Thoracic aorta (tissue), 2 donors: ENCODE measurements at places on chromosomes 1 and 21. TPM values are rescaled to one million over a fixed set of nuclear protein-coding genes. Genes with fewer than 3 reads are reported as not detected.

GRCh38 chr1:223403184-223403815 lies 10.1 kb downstream of the CCDC185 start:
- H3K4me3 ChIP-seq = no peak overlapping the region
- H3K4me1 ChIP-seq = no peaks in the 10 kb centered on the region
- no peaks in the 10 kb centered on the region for H3K27me3 ChIP-seq
- no peak for DNase-seq

- H3K36me3 ChIP-seq = no peaks in the 10 kb centered on the region
- no peak for DNase-seq
- H3K4me1 ChIP-seq = no peaks in the 10 kb centered on the region
- H3K4me3 ChIP-seq = no peak overlapping the region
These were observed 4.6 kb downstream of the GSTM5 start for GRCh38 chr1:109716570-109717090.

Gene RXFP4
- not detected for total RNA-seq

GRCh38 chr1:233328142-233328921 lies 808 bp downstream of the MAP3K21 start:
- H3K4me1 ChIP-seq = peaks cover 21% of the 10 kb centered on the region
- H3K27ac ChIP-seq = no peak overlapping the region

DNA sequence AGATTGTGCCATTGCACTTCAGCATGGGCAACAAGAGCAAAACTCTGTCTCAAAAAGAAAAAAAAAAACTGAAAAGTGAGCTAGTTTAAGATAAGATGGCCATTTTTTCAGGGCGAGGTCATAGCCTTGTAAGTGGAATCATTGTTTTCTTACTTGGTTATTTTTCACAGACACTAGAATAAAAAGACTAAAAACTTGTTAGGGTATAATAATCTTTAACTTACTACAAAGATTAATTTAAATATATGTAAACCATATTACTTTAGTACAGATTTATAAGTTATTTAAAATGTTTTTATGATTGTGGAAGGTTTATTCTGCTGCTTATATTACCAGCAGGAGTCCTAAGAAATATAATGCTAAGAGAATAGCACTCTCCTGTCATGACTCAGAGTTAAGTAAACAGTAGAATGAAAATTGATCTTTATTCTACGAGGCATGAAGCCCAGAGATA lies 23.5 kb downstream of the ANGPTL1 start:
- no peak for DNase-seq
- H3K4me3 ChIP-seq = no peak overlapping the region
- no peak overlapping the region for H3K27ac ChIP-seq
- peaks cover 4% of the 10 kb centered on the region for H3K4me1 ChIP-seq
- H3K27me3 ChIP-seq = no peaks in the 10 kb centered on the region

- no peak overlapping the region for H3K4me3 ChIP-seq
- DNase-seq = no peak
- peaks cover 43% of the 10 kb centered on the region for H3K4me1 ChIP-seq
- H3K27me3 ChIP-seq = no peaks in the 10 kb centered on the region
- no peak overlapping the region for H3K27ac ChIP-seq
- H3K36me3 ChIP-seq = no peaks in the 10 kb centered on the region
These were observed 66.1 kb downstream of the LGR6 start for GRCh38 chr1:202259705-202260104.

GRCh38 chr1:209628618-209629299 lies 23.5 kb downstream of the LAMB3 start:
- DNase-seq = no peak
- H3K27ac ChIP-seq = no peak overlapping the region
- no peak overlapping the region for H3K4me3 ChIP-seq
- H3K4me1 ChIP-seq = peaks cover 12% of the 10 kb centered on the region
- H3K36me3 ChIP-seq = no peaks in the 10 kb centered on the region
- H3K27me3 ChIP-seq = no peaks in the 10 kb centered on the region

DNA sequence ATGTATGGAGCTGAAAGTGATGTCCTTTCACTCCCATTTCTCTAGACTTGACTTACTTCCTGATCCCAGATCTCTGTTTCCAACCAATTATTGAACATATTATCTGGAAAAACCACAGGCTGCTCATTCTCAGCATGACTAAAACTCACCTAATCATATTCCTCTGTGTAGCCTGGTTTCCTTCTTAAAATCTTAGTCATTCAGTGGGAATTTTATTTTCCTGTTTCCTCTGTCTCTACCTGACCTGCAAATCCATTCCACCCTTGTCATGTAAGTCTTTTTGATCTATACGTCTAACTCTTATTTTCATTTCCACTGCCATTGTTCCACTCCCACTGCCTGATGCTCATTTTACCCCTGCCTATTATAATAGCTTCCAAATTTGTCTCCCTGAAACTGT lies 67.9 kb upstream of the APOBEC4 start:
- no peaks in the 10 kb centered on the region for H3K27me3 ChIP-seq
- no peak for DNase-seq
- H3K4me1 ChIP-seq = no peaks in the 10 kb centered on the region
- no peak overlapping the region for H3K4me3 ChIP-seq
- H3K36me3 ChIP-seq = no peaks in the 10 kb centered on the region

Gene OLIG2
- not detected for total RNA-seq

DNA sequence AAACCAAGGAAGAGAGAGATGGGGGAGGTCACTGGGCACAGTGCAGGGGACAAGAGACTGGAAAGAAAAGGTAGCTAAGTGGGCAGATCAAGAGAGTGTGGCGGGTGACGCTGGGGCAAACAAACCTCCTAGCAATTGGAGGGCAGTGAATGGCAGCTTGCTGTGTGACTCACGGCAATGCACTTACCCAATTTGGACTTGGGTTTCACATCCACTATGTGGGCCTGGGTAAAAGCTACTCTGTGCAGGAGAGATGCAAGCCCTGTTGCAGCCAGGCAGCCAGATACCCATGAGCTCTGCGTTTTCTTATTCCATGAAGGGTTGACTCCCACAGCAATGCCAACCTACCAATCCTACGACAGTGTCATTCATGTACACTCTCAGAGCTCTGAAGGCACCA lies 9.5 kb downstream of the PLXNA2 start:
- DNase-seq = no peak
- H3K27me3 ChIP-seq = no peaks in the 10 kb centered on the region
- H3K36me3 ChIP-seq = peaks cover 2% of the 10 kb centered on the region
- no peak overlapping the region for H3K4me3 ChIP-seq
- peak overlapping the region; percentile 42 for H3K27ac ChIP-seq

GRCh38 chr1:171644805-171645483 lies 7.5 kb downstream of the MYOC start:
- peak overlapping the region; percentile 37 for H3K4me3 ChIP-seq
- no peaks in the 10 kb centered on the region for H3K36me3 ChIP-seq
- H3K27me3 ChIP-seq = no peaks in the 10 kb centered on the region
- peaks cover 24% of the 10 kb centered on the region for H3K4me1 ChIP-seq
- H3K27ac ChIP-seq = peak overlapping the region; percentile 77
- peak; percentile 56 for DNase-seq

- H3K4me3 ChIP-seq = no peak overlapping the region
- no peaks in the 10 kb centered on the region for H3K27me3 ChIP-seq
- H3K27ac ChIP-seq = peak overlapping the region; percentile 9
- no peak for DNase-seq
These were observed 277.4 kb downstream of the BRINP2 start for GRCh38 chr1:177448036-177448615.

Gene PTPN7
- total RNA-seq = 6.1 TPM

GRCh38 chr1:21860971-21861370 lies 48.9 kb downstream of the LDLRAD2 start:
- H3K4me1 ChIP-seq = no peaks in the 10 kb centered on the region
- H3K36me3 ChIP-seq = peaks cover 83% of the 10 kb centered on the region
- no peak overlapping the region for H3K4me3 ChIP-seq
- no peaks in the 10 kb centered on the region for H3K27me3 ChIP-seq
- H3K27ac ChIP-seq = no peak overlapping the region

Gene KLHDC9
- total RNA-seq = 7.9 TPM

- no peaks in the 10 kb centered on the region for H3K27me3 ChIP-seq
- no peak overlapping the region for H3K27ac ChIP-seq
- peaks cover 4% of the 10 kb centered on the region for H3K4me1 ChIP-seq
- H3K36me3 ChIP-seq = no peaks in the 10 kb centered on the region
- no peak overlapping the region for H3K4me3 ChIP-seq
These were observed 23.1 kb upstream of the MYSM1 start for GRCh38 chr1:58722967-58723366.

- H3K4me3 ChIP-seq = no peak overlapping the region
- DNase-seq = no peak
- peaks cover 19% of the 10 kb centered on the region for H3K4me1 ChIP-seq
These were observed 33.9 kb upstream of the PDC start for GRCh38 chr1:186494832-186495271.

- no peaks in the 10 kb centered on the region for H3K36me3 ChIP-seq
- no peak for DNase-seq
- H3K4me3 ChIP-seq = no peak overlapping the region
- peaks cover 22% of the 10 kb centered on the region for H3K4me1 ChIP-seq
- H3K27me3 ChIP-seq = no peaks in the 10 kb centered on the region
These were observed 115.7 kb upstream of the UBE2U start for GRCh38 chr1:64087768-64088167.

DNA sequence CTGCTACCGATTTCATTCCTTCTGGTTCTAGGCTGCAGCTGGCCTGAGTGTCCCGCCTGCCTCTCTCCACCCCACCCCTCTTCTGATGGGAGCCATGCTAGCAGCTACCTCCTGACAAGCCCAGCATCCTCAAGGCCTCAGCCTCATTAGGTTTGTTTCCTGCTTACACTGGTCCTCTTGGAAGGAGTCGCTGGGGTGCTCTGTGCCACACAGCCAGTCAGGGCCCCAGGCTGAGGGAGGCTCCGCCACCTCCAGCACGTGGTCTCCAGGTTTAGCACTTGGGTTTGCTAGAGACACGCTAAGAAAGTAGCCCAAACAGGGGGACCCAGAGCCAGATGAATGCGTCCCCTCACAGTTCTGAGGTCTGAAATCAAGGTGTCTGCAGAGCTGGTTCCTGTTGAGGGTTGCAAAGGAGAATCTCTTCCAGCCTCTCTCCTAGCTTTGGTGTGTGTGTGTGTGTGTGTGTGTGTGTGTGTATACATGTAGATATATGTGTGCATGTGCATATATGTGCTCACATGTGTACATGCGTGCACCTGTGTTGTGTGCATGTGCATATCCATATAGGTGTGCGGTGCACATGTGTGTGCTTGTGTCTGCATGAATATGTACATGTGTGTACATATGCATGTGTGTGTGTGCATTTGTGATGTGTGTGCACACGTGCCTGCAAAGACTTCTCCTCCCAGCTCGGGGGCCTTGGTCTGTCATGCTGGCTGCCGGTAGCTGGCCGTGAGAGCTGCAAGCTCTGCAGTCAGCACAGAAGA lies 301.1 kb upstream of the AJAP1 start:
- no peaks in the 10 kb centered on the region for H3K27me3 ChIP-seq
- H3K36me3 ChIP-seq = no peaks in the 10 kb centered on the region
- H3K4me3 ChIP-seq = no peak overlapping the region
- no peaks in the 10 kb centered on the region for H3K4me1 ChIP-seq

Gene TYW3
- total RNA-seq = 16.4 TPM

DNA sequence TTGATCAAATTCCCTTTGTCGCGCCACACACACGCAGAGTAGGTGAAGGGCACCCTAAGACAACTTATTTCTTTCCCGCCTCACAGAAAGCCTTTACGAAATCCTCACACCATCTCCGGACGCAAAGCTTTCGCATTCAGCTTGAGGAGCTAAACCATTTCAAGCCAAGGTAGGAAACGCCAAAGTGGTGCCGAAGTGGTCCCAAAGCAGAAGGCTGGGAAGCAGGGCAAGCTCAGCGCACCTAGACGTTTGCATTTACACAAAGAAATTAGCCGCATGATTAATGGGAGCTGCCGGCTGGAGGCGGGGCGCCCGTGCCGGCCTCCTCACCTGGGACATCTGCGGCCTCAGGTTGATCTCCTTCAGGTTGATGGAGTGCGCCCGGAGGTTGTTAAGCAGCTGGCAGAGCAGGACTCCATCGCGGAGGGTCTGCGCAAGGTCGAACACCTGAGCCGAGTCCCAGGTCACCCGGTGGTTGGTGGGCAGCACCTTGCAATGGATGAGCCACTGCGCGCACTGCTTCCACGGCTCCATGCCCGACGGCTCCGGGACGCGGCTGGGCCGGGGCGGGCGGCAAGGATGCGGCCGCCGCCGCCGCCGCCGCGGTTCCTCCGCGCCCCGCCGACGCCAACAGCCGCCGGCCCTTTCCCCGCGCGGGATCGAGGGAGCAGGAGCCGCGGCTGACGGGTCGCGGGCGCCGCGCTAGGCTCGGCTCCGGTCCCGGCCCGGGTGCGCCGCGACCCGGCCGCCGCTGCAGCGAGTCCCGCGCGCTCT lies 457 bp downstream of the VAV3 start:
- H3K27me3 ChIP-seq = no peaks in the 10 kb centered on the region
- no peaks in the 10 kb centered on the region for H3K4me1 ChIP-seq
- peak overlapping the region; percentile 66 for H3K4me3 ChIP-seq

DNA sequence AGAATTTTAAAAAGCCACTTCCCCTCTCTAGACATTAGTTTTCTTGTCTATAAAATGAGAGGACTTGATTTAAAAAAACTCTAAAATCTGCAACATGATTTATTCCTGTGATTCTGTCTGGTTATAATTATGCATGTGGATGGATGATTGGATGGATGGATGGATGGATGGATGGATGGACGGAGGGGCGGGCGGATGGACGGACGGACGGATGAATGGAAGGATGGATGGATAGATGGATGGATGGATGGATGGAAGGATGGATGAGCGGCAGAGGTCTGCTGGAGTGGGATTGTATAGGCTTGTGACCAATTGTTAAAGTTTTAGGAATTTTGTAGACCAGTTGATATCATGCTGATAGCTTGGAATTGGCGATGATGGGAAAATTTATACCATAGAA lies 135.2 kb upstream of the TIAM1 start:
- no peaks in the 10 kb centered on the region for H3K4me1 ChIP-seq
- no peak overlapping the region for H3K27ac ChIP-seq
- no peaks in the 10 kb centered on the region for H3K36me3 ChIP-seq
- no peak for DNase-seq

DNA sequence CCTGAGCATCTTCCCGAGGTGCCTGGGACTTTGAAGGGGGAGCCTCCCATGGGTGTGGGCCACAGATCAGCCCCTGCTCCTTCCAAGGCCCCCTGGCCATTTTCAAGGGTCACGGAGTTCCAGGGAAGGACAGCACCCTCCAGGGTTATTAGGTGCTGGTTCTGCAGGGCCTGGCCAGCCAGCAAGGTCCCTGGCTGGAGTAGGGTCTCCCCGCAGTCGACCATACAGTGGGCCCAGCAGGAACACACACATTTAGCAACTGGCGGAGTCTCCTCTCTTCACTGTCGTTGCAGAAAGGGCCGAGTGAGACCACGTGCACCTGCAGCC lies 17.7 kb upstream of the SUMO3 start:
- H3K27ac ChIP-seq = no peak overlapping the region
- no peaks in the 10 kb centered on the region for H3K36me3 ChIP-seq
- H3K4me1 ChIP-seq = no peaks in the 10 kb centered on the region
- no peak for DNase-seq
- no peaks in the 10 kb centered on the region for H3K27me3 ChIP-seq

DNA sequence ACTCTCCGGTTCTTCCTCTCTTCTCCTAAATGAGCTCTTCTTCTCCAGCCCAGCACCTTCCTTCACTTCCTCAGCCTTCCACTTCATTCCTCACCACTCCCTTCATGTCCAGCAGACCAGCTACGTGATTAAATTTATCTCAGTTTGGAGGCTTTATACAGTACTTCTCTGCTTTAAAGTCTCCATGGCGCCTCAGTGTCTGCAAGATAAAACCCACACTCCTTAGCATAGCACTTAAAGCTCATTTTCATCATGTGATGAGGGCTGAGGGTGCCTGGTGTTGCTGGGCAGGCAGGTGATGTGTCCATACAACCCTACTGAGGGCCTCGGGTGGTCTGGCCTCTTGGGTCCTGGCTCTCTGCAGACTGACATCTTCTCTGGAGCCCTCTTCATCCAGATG lies 7.7 kb downstream of the SLC5A9 start:
- no peaks in the 10 kb centered on the region for H3K36me3 ChIP-seq
- no peak overlapping the region for H3K27ac ChIP-seq
- no peak for DNase-seq
